ENCODE measurements at places on chromosomes 13 and 19. TPM values are rescaled to one million over a fixed set of nuclear protein-coding genes. Genes with fewer than 3 reads are reported as not detected.

PEX11G gene
- 3.8 TPM for total RNA-seq

KCNRG gene
- 4.2 TPM for total RNA-seq

CLDN10 gene
- total RNA-seq, result 0.51 TPM

RAB3A gene
- total RNA-seq, result 1.0 TPM

PBX4 gene
- total RNA-seq, result 0.53 TPM

ZNF91 gene
- total RNA-seq, result 7.9 TPM

TMEM38A gene
- total RNA-seq, result 4.7 TPM

ZNF112 gene
- total RNA-seq, result 7.2 TPM

CLN5 gene
- total RNA-seq, result 21.1 TPM

PSPN gene
- total RNA-seq, result 0.26 TPM

PMIS2 gene
- total RNA-seq, result not detected

EBI3 gene
- not detected for total RNA-seq

GRK1 gene
- not detected for total RNA-seq

ACP7 gene
- total RNA-seq, result 0.77 TPM

TGFBR3L gene
- total RNA-seq, result 1.9 TPM

ZNF562 gene
- 49.2 TPM for total RNA-seq

CEACAM7 gene
- total RNA-seq, result 7.3 TPM

ALKBH6 gene
- total RNA-seq, result 14.2 TPM

CEACAM5 gene
- total RNA-seq, result 11.6 TPM

VSTM2B gene
- total RNA-seq, result not detected
